ENCODE measurements at places on chromosomes 2 and 18. TPM values are rescaled to one million over a fixed set of nuclear protein-coding genes. Genes with fewer than 3 reads are reported as not detected.

Gene NGEF
- total RNA-seq: 33.4 TPM

Gene CCDC74A
- total RNA-seq: 3.7 TPM

Gene RNF152
- 60.7 TPM for total RNA-seq

Gene SCYGR4
- not detected for total RNA-seq

Gene CRYBA2
- total RNA-seq: not detected
